ENCODE measurements at places on chromosomes 7 and 10.

- DNase-seq, result no peak
These were observed 309.7 kb downstream of the CSTF2T start for GRCh38 chr10:51389415-51390321.

GRCh38 chr7:90910136-90910535 is 314.0 kb downstream of the CDK14 start:
- no peak for DNase-seq

- DNase-seq, result no peak
These were observed 201.1 kb upstream of the HDAC9 start for GRCh38 chr7:18294411-18294810.

DNA sequence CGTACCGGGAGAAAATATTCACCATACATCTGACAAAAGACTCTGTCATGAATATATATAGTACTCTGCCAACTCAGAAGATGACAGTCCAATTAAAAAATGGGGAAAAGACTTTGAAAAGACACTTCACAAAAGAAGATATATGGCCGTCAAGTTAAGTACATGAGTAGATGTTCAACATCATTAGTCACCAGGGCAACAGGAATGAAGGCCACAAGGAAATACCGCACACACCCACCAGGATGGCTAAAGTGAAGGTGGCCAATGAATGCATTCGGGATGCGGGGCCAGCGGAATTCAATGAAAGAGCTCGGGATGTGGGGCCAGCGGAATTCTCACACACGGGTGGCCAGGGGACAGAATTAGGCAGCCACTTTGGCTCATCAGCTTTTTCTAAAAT is 42.2 kb downstream of the MAD1L1 start:
- peak; percentile 6 for DNase-seq

DNA sequence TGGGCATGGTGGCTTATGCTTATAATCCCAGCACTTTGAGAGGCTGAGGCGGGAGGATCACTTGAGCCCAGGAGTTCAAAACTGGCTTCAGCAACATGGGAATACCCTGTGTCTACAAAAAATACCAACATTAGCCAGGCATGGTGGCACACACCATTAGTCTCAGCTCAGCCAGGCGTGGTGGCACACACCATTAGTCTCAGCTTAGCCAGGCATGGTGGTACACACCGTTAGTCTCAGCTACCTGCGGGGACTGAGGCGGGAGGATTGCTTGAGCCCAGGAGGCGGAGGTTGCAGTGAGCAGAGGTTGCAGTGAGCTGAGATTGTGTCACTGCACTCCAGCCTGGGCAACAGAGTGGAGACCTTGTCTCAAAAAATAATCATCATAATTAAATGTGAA is 9.0 kb downstream of the LRRC27 start:
- DNase-seq, result no peak

- no peak for DNase-seq
These were observed 700.2 kb downstream of the TYW1 start for GRCh38 chr7:67696878-67697277.

GRCh38 chr10:63005246-63005645 is 127.9 kb upstream of the NRBF2 start:
- no peak for DNase-seq

GRCh38 chr10:110323503-110323902 is 18.8 kb upstream of the SMNDC1 start:
- no peak for DNase-seq

DNA sequence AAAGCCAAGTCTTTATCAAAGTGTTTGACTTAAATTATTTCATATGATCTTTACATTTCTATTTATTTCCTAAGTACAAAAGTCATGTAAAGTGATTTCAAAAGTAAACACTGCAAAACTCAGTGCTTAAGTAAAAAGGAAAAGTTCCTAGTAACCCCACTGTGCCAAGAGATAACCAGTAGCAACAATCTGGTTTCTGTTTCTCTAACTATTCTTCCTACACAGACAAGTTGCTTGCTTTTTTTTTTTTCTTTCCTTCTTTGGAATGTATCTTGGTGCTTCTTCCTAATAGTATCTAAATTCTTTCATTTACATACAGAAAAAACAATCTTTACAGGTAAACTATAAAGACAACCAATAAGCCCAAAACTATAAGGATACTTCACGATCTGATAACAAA is 3.1 kb downstream of the JCAD start:
- no peak for DNase-seq

GRCh38 chr7:55085511-55086412 is 66.9 kb downstream of the EGFR start:
- DNase-seq, result no peak

GRCh38 chr7:14765731-14766130 is 136.8 kb downstream of the DGKB start:
- DNase-seq, result no peak

DNA sequence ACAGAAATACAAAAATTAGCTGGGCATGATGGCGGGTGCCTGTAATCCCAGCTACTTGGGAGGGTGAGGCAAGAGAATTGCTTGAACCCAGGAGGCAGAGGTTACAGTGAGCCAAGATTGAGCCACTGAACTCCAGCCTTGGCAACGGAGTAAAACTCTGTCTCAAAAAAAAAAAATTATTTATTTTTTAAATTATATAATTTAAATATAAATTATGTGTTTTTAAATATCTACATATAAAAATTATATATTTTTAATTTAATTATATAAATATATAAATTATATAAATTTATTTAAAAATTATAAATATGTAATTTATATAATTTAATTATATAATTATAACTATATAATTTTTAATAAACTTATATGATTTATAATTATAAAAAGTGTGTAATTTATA is 51.2 kb downstream of the PRKG1 start:
- DNase-seq, result no peak

DNA sequence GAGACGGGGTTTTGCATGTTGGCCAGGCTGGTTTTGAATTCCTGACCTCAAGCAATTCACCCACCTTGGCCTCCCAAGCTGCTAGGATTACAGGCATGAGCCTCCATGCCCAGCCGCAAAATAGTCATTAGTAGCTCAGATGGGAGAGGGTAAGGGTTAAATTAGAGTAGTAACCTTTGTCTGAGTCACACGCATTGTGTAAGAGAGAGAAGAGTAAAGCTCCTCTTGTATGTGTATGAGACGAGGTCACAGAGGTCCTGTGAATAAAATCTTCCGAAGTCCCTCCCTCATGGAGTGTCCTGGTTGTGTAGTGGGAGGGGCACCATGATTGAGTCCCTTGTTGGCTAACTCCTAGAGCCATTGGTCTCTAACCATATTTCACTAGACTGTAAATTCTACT is 85.2 kb upstream of the CDC14C start:
- DNase-seq, result no peak

- no peak for DNase-seq
These were observed 22.5 kb downstream of the CFAP43 start for GRCh38 chr10:104209575-104210198.
